GM23248 (cell line): ENCODE measurements at places on chromosomes 7 and 10.

GRCh38 chr10:50480054-50481007 lies 143.4 kb downstream of the SGMS1 start:
- no peak for DNase-seq

DNA sequence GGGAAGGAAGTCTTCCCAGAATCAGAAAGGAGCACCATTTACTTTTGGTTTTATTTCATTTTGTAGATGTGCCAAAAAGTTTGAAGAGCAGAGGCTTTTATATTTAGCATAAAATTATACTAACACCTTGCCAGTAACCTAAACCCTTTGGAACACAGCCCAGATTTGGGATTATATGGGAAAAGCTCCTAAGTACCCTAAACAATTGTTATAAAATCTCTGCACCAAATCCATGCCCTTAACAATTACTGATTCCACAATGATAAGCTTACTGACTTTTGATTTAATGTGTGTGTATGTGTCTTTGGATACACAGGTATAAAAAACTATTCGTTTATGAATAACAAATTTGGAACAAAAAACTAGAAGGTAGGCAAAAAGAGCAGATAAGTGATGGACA lies 39.0 kb upstream of the TMEM229A start:
- no peak for DNase-seq

GRCh38 chr7:27165089-27165995 lies at the start of gene HOXA9:
HOXA9 (minus strand) TSS chr7:27165537; CDS start chr7:27165457, 80 bp downstream.
- DNase-seq: peak; percentile 99

DNA sequence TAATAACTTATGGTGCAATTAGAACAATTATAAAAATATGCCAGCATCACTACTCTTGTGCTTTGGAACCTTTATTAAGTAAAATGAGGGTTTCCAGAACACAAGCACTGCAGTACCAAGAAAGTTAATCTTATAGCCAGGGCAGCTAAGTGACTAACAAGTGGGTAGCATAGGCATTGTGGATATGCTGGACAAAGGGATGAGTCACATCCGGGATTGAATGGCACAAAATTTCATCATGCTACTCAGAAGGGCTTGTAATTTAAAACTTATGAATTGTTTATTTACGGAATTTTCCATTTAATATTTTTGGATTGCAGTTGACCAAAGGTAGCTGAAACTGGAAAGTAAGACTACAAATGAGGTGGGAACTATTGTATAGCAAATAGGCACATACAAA lies 250.6 kb downstream of the C7orf25 start:
- DNase-seq: peak; percentile 85

DNA sequence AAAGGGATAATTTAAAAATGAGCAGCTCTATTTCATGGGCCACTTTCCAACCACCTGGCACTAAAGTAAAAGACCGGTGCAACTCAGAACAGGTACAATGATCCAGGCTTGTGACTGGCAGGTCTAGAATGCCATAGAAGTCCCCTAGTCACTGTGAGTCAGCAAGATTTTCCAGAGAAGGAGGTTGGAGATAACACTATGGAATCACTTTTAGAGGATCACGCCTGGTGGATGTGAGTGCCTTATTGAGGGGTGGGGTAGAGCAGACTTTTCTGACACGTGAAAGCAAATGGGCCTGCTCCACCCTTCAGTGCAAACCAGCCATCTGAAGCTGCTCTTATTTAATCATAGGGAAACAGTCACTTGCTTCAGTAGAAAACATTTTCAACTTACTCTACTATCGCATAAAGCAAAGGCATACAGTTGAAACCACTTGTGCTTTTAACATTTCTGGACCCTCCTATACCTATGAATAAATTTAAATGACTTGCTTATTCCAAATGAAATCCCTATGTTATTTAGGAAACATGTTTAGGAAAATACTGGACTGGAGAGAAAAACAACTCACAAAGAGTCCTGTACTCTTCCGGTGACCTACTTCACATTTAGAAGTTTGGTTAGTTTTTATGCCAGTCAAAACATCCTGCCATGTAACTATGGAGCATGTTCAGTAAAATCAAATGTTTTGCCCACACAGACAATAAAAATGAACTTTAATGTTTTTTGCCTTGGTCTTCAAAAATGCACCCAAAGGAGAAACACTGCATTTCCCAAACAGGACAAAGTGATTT lies 21.5 kb upstream of the AKR1C1 start:
- peak; percentile 38 for DNase-seq

- DNase-seq: no peak
These were observed 29.9 kb upstream of the RHEB start for GRCh38 chr7:151549644-151550043.

DNA sequence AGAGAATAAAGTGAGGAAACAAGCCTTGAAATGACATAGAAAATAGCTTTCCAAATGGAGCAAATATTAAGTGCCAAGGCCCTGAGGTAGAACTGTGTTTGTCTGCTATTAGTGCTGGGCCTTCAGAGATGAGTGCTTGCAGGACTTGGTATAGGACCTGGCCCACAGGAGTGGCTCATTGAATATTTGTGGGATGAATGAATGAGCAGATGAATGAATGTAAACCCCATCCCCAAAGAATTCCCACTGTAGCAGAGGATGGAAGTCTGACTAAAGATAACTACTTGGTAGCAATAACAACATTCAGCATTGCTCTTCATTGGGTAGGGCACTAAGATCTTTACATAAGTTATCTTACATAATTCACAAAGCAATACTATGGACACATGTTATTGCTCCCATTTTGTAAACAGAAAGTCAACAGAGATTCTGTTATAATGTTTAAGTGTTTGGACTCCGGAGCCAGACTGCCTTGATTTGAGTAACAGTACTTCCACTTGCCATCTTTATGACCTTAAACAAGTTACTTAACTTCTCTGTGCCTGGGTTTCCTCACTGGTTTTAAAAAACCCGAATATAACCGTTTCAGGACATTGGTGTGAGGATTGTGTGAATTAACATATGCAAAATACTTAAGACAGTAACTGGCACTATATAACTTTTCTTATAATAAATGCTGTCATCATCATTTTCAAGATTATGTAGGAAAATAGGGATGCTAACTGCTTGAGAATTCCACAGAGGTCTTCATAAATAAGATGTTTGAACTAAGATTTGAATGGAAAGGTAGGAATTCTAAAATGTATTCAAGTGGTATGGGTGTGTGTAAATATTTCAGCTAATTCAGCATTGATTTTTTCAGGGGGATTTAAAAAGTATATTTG lies 141.9 kb downstream of the PRKG1 start:
- DNase-seq: peak; percentile 33

DNA sequence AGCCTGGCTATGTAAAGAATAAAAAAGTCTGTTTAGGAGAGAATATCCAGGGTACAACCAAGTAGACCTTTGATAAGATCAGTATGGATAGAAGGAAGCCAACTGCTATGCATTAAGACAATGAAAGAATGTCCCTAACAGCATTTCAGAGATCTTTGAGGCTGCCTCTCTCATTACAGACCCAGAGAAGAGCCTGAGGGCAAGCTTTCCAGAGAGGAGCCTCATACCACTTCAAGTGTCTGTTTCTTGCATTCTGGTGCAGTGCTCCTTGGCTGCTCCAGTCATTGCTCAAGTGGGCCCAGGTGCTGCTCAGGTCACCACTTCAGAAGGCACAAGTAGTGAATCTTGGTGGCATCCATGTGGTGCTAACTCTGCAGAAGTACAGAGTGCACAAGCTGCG lies 514.0 kb downstream of the PLXDC2 start:
- DNase-seq: no peak

- DNase-seq: no peak
These were observed 4.3 kb upstream of the ABCC2 start for GRCh38 chr10:99777918-99778714.

DNA sequence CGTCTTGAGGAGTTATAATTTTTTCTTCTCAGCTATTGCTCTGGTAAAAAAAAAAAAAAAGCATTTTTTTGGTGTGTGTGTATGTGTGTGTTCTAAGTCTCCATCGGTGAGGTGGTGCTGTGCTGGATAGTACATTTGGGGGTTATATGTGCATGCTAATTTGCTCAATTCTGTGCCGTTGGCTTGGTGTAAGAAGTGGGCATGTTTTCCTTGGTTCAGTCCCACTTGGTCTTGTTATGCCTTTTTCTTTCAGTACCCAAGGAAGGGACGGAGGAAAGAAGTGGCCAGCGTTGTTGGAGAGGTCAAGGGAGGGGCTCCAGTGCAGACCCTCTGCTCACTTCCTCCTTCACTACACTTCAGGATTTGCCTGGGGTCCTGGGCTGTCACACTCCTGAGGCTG lies 20.4 kb downstream of the LRMDA start:
- DNase-seq: no peak

DNA sequence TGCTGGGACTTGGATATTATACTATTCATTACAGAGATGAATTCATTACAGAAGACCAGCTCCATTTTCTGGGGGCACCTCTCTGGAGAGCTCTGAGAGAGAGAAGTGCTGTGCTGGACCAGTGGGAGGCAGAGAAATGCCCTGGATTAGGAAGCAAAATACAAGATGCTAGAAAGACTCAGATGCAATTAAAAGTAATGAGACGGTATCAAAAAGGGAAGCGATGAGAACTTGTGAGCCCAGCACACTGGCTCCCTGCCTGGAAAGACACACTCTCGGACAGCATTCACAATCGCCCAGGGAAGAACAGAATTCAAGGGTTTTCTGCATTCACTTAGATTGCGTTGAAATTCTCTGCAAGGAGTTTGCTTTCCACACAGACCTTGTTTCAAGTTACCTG lies 3.5 kb upstream of the FRAT2 start:
- DNase-seq: no peak

- DNase-seq: no peak
These were observed 715.9 kb upstream of the LRRN3 start for GRCh38 chr7:110375068-110375467.

GRCh38 chr10:79103585-79103984 lies 34.8 kb downstream of the ZMIZ1 start:
- DNase-seq: peak; percentile 44

GRCh38 chr7:127047521-127047920 lies 205.2 kb downstream of the GRM8 start:
- no peak for DNase-seq

DNA sequence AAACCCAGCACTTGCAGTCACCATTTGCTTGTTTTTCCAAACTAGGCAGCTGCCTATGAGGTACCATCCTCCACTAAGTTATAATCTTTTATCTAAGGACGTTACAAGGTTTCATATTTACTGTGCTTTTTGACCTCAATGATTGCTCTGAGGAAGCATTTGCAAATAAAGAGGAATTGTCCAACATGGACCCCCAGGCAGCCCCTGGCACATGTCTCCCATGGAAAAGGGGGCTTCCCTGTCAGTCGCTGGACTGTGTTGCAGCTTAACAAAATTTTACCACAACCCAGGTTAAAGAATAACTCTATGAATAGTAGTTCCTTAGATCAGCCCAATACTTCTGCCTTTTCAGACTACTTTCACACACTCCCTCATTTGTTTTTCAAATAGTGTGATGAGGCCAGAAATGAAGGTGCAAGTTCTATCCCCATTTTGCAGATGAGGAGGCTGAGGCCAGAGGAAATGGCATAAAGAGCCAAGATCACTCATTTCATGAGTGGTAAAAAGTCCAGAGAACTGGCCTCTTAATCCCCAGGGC lies 52.8 kb upstream of the ZPBP start:
- DNase-seq: no peak

- no peak for DNase-seq
These were observed 462.1 kb upstream of the DPP6 start for GRCh38 chr7:153590136-153590535.

DNA sequence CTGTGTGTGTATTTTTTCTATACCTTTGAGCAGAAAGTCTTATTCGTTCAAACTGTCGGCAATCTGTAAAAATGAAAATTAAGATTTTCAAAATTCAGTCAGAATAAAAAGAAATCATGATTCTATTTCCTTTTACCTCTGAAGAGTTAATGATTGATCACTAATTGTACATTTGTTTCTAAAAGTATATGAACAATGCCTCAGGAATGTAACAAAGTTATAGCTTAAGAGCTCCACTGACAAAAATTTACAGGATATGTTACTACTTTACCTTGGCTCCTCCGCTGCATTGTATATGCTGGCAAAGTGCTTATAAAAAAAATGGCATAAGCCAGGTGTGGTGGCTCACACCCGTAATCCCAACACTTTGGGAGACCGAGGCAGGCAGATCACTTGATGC lies 225.7 kb downstream of the VTI1A start:
- DNase-seq: no peak

GRCh38 chr10:15168291-15168785 lies at the start of gene NMT2:
NMT2 (minus strand) TSS chr10:15168693; CDS start chr10:15168612, 81 bp downstream.
- DNase-seq: no peak

- no peak for DNase-seq
These were observed 147.5 kb upstream of the PPP2R2D start for GRCh38 chr10:131753336-131753735.

- DNase-seq: peak; percentile 95
These were observed 309.7 kb downstream of the CSTF2T start for GRCh38 chr10:51389415-51390321.

DNA sequence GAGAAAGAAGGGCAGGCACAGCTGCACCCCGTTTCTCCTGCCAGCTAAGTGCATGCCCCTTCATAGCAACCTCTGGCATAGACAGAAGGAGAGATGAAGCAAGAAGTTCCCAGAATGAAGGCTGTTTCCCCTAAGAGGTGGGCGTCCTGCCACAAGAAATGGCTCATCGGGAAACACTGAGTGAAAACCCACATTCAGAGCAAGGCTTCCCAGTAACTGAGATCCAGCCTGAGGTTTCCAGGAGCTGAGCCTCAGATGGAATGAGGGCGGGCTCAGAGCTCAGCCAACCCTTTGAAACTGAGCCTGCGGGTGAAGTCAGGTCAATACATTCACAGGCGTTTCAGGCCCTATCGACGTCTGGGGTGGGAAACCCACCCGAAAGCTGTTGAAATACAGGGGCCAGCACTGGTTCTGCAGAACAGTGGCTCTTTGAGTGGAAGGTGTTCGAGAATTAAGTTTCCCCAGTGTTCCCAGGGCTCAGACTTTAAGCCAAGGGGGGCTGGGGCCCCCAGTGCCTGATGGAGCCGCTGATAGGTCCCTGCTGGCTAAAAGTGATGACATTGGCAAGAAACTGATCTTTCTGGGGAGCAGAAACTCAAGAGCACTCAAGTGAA lies 510.2 kb downstream of the RPS24 start:
- peak; percentile 96 for DNase-seq

GRCh38 chr7:154675560-154675959 lies 327.4 kb downstream of the PAXIP1 start:
- no peak for DNase-seq
